ENCODE measurements at places on chromosomes 1 and 21.

GRCh38 chr1:175976865-175977642 lies 230.0 kb downstream of the COP1 start:
- DNase-seq: no peak

DNA sequence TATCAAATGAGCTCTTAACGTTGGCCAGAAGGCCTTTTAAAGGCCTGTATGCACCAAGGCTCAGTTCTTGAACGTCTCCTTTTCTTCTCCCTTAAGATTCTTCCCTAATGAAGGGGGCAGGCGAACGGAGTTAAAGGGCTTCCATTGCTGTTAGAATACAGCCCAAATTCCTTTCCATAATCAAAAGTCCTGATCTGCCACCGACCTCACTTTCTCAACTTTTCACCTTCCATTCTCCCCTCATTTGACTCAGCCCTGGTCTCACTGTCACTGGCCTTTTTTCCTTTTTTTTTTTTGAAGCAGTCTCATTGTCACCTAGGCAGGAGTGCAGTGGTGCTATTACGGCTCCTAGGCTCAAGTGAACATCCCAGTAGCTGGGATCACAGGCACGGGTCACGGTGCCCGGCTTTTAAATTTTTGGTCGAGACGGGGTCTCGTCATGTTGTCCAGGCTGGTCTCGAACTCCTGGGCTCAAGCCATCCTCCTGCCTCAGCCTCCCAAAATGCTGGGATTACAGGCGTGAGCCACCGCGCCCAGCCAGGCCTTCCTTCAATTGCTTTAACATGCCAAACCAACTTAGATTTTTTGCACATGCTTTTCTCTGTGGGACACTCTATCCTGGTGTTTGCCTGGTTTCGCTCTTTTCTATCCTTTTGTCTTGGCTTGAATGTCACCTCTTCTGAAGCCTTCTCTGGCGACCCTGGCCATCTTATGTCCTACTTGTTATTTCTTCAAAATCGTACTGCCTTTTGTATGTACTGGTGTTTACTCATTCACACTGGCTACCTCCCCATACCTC lies 612 bp upstream of the CMPK1 start:
- DNase-seq: no peak

DNA sequence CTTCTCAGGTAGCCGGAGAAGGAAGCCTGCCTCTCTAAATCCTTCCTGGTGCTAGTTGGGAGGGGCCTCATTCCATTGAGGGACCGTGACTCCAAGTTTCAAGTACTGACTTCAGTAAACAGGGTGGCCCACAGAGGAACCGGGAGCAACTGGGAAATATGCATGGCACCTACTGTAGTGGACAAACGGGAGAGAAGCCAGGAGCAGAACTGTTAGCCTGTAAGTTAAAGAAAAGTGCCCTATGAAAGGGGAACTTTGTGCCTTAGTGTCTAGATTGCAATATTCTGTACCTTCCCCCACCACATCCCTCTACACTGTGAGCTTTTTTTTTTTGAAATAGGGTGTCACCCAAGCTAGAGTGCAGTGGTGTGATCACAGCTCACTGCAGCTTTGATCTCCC lies 33.2 kb upstream of the KANK4 start:
- no peak for DNase-seq

GRCh38 chr1:112575154-112575804 lies 43.7 kb downstream of the ST7L start:
- no peak for DNase-seq

GRCh38 chr1:228983231-228983660 lies 248.0 kb downstream of the RHOU start:
- no peak for DNase-seq

DNA sequence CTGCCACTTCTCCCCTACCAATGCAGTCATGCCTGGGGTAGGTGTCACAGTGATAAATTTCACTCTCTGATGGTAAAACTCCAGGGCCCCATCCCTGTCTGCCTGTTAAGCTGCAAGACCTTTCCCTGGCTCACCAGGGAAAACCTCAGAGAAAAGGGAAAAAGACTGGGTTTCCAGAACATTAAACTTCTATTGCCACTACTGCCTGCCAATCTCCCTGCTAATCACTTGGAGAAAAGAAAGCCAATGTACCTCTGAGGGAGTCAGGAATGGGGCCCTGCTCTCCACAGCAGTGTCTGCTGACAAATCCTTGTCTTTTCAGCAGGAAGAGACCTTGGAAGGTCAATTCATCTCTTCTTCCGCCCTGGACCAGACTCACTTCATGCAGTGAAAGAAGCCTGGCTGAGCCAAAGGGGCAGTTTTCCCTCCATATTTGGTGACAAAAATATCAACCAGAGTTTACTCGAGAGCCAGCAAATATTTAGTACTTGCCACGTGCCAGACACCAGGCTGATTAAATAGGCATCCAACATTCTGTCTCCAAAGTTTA lies 49.1 kb upstream of the CTTNBP2NL start:
- DNase-seq: no peak

DNA sequence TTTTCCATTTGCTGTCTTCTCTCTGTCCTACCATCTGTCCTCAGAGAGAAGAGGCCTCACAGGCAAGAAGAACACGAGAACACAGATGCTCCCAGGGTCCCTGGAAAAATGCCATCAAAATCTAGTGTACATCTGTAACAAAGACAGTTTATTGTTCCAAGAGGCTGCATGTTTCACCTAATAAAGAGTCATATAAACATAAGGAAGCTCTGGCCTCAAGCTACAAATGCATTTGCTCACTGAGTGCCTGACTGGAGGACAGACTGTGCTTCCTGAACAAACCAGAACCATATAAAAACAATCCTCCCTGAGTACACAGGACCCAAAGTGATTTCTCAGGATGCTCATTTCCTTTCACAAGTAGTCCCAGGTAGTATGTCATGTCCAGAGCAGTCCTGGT lies 76.3 kb upstream of the SLC44A3 start:
- DNase-seq: no peak

GRCh38 chr1:3034728-3035562 lies 13.7 kb downstream of the ACTRT2 start:
- no peak for DNase-seq

DNA sequence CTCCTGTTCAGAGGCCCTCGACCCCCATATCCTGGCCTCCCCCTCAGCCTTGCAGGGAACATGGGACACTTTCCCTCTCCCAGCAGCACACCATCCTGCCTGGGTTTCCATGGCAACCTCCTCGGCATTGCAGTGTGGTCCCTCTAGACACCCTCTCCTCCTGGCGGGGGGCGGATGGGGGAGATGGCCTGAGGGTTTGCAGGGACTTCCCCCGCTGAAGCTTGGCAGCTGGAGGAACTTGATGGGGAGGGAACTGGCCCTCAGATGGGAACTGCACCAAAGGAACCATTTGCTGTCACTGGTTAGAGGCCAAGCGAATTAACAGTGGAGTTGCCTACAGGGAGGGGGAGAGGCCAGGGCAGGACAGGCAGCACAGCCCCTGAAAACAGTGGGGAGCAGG lies 28.7 kb downstream of the RIMS3 start:
- no peak for DNase-seq

DNA sequence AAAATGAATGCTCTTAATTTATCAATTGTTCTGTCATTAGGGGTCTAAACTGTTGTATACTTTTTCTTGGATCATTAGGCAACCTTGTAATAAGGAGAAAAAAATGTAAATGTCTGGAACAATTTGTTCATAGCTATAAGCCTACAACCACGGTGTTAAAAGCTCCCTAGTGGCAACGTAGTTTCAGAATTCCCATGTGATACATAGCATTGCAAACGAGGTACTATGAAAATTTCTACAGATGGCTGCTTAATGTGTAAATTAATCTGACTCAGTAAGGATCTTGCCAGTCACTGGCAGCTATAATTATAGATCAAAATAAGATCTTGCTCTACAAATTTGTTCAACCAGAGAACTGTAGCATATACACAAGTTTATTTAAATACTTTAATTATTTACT lies 304.1 kb upstream of the ADGRL4 start:
- no peak for DNase-seq

GRCh38 chr1:227942716-227943261 lies 4.9 kb downstream of the WNT9A start:
- no peak for DNase-seq

- DNase-seq: no peak
Measured at GRCh38 chr1:187763976-187764375, 935.2 kb downstream of the PLA2G4A start.

GRCh38 chr1:71210718-71211117 lies 129.9 kb upstream of the ZRANB2 start:
- DNase-seq: no peak

GRCh38 chr1:117568999-117569398 lies 36.8 kb upstream of the TENT5C start:
- no peak for DNase-seq

- DNase-seq: no peak
Measured at GRCh38 chr21:38925923-38926322, 120.2 kb downstream of the ETS2 start.

DNA sequence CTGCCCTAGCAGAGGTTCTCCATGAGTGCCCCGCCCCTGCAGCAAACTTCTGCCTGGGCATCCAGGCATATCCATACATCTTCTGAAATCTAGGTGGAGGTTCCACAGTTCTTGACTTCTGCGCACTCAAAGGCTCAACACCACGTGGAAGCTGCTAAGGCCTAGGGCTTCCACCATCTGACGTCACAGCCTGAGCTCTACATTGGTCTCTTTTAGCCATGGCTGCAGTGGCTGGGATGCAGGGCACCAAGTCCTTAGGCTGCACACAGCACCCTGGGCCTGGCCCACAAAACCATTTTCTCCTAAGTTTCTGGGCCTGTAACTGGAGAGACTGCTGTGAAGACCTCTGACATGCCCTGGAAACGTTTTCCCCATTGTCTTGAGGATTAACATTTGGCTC lies 272.6 kb upstream of the PLXNA2 start:
- DNase-seq: no peak
